ENCODE measurements at places on chromosomes 5 and 9.

- no peak for DNase-seq
Observed at GRCh38 chr9:136944519-136945332, at the start of the genes C8G and FBXW5. Gene C8G, plus strand, starts transcription at chr9:136945243. Its CDS starts 78 bp downstream, at chr9:136945321. Gene FBXW5, minus strand, starts transcription at chr9:136944738. Its CDS starts 655 bp downstream, at chr9:136944083.

- DNase-seq: no peak
Observed at GRCh38 chr9:35164711-35165110, 2.9 kb downstream of the UNC13B start.

- peak; percentile 91 for DNase-seq
Observed at GRCh38 chr9:127049044-127049443, 73.4 kb downstream of the ANGPTL2 start.

- no peak for DNase-seq
Observed at GRCh38 chr5:133035224-133035623, 8.9 kb upstream of the ZCCHC10 start.

GRCh38 chr9:107683566-107683965 is 194.0 kb upstream of the KLF4 start:
- no peak for DNase-seq

GRCh38 chr9:96515621-96516470 is 65.9 kb downstream of the HABP4 start:
- no peak for DNase-seq

DNA sequence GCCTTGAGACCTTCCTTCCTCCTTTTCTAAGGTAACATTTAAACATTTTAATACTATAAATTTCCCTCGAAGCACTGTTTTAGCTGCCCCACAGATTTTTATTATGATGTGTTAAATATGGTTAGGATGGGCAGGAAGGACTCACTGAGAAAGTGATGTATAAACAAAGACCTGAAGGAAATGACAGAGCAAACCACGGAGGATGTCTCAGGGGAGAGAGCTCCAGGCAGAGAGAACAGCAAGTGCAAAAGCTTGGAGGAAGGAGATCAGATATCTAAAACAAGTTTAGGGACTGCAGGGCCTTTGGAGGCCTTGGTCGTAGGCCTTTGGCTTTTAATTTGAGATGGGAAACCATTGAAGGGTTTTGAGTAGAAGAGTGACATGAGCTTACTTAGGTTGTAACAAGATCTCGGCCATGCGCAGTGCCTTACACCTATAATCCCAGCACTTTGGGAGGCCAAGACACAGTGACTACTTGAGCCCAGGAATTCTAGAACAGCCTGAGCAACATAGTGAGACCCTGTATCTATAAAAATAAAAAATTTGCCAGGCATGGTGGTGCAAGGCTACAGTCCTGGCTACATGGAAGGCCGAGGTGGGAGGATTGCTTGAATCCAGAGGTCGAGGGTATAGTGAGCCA is 35.5 kb upstream of the LRRTM2 start:
- no peak for DNase-seq
